ENCODE measurements at places on chromosomes 16 and 17.

DNA sequence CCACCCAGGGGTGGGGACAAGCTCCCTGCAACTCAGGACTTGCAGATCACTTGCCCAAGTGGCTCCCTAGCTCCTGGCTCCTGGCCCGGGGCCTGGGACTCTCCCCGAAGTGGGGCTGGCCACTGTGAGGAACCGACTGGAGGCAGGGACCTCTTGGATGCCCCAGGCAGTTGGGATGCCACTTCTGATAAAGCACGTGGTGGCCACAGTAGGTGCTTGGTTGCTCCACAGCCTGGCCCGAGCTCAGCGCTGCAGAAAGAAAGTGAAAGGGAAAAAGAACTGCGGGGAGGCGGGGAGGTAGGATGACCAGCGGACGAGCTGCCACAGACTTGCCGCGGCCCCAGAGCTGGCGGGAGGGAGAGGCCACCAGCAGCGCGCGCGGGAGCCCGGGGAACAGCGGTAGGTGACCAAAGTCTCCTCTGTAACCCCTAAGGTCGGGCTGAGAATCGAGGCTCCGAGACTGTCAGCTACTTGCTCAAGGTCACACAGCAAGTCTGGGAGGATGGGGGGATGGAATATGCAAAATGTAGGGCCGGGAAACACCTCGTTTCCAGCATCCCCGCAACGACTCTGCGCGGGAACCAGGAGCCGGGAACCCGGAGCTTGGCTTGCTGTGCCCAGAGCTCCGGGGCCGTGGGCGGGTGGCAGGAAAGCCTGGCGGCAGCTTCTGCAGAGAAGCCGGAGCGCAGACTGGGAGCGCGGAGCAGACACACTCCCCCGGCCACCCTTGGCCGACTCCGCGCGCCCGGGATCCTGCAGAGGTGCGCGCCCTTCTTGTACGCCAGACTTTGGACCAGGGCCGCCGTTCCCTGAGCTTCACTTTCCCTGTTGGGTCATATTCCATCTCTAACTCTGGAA, 1.9 kb downstream of the CIITA start:
- DNase-seq = peak; percentile 20

- DNase-seq = peak; percentile 76
These were observed 72.0 kb upstream of the CHMP6 start for GRCh38 chr17:80919331-80920311.

- peak; percentile 47 for DNase-seq
These were observed 34.5 kb downstream of the TUBD1 start for GRCh38 chr17:59858167-59858816.

- DNase-seq = no peak
These were observed 461.8 kb upstream of the SOX9 start for GRCh38 chr17:71658996-71659395.

DNA sequence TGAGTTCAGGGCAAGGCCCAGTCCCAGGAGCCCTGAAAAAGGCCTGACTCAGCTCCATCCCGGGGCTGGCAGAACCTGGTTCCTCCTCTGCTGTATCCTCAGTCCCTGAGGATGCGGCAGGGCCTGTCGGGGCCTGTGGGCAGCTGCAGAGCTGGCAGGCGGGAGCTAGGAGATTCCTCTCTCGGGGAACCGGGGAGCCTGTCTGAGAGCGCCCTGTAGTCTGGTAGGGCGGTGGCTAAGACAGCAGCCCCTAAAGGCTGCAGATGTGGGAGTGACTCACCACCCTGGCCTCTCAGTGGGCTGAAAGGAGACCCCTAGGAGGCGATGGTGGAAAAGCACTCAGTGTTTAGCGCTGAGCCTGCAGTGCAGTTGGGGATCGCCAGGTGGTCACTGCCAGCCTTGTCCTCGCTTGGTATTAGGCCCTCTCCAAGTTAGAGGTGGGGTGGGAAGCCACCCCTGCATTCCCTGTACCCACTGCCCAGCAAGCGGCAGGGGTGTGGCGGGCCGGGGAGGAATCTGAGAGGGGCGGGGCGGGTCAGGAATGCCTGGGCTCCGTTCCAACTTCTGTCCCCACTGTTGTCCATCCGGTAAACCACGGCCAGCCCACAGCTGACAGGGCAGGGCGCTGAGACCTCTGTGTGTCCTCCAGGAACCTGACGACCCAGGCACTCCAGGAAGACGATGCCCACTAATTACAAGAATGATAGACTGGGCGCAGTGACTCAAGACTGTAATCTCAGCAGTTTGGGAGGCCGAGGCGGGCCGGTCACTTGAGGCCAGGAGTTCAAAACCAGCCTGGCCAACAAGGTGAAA, 29.5 kb upstream of the CDH1 start:
- DNase-seq = peak; percentile 67

DNA sequence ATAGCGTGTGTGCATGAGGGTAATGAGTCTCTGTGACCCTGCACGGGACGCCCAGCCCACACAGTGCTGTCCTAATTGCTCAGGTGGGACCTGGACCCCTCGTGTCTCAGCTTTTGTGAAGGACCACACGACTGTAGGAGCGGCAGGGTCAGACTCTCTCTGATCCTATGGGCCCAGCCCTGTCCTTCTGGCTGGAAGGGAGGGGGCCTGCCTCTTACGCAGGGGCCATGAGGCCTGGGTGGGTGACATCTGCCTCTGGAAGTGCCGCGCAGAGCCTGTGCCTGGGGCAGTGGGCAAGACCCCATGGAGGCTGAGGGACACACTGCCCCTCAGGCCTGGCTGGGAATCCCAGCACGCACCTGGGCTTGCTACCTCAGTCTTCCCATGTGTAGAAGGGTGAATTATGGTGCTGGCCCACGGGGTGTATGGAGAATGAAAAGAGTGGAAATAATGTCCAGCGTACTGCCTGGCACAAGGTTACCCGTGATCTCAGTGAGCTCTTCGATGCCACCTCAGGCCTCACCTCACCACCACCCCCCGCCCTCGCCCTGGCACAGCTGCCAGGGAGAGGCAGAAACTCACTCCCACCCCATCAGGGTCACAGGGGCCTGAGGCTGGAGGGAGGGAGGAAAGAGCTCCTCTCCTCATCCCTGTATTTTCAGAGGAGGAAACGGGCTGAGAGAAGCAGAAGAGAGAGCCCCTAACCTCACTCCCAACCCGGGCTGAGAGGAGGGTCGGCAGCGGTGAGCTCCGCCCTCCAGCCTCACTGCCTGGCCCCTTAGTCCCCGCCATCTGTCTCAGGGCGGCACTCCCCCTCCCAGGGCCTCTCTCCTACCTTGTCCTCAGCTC, 27.1 kb upstream of the DBNDD1 start:
- DNase-seq = no peak

DNA sequence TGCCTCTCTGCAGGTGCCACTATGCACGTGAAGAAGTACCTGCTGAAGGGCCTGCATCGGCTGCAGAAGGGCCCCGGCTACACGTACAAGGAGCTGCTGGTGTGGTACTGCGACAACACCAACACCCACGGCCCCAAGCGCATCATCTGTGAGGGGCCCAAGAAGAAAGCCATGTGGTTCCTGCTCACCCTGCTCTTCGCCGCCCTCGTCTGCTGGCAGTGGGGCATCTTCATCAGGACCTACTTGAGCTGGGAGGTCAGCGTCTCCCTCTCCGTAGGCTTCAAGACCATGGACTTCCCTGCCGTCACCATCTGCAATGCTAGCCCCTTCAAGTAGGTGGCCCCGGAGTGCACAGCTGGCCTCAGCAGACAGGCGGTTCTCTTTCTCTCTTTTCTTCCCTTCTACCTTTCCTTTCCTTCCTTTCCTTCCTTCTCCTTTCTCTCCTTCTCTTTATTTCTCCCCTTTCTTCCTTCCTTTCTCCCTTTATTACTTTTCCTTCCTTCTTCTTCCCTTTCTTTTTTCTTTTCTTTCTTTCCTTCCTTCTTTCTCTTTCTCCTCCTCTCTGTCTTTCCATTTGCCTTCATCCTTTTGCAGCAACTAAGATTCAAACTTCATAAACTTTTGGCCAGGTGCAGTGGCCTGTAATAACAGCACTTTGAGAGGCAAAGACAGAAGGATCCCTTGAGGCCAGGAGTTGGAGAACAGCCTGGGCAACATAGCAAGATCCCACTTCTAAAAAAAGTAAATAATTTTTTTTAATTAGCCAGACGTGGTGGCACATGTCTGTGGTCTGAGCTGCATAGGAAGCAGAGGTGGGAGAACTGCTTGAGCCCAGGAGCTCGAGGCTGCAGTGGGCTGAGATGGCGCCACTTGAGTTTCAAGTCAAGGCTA, 46.7 kb downstream of the SCNN1B start:
- DNase-seq = no peak

- no peak for DNase-seq
These were observed 76.4 kb downstream of the SMG6 start for GRCh38 chr17:2227025-2227699.

DNA sequence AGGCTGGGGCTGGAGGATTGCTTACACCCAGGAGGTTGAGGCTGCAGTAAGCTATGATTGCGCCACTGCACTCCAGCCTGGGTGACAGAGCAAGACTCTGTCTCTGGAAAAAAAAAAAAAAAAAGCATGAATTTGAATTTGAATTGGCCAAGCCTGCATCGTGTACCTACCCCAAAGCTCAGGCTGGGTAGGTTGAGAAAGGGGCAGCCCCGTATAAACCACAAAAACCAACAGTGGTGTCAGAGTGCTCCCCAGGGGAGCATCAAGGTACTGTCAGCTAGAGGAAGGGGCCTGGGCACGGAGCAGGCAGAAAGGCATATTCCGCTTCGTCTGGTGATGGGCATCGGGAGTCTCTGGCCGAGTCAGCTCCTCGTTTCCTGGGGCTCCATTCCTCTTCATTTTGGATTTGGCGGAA, 40.9 kb downstream of the RAP1GAP2 start:
- DNase-seq = no peak

DNA sequence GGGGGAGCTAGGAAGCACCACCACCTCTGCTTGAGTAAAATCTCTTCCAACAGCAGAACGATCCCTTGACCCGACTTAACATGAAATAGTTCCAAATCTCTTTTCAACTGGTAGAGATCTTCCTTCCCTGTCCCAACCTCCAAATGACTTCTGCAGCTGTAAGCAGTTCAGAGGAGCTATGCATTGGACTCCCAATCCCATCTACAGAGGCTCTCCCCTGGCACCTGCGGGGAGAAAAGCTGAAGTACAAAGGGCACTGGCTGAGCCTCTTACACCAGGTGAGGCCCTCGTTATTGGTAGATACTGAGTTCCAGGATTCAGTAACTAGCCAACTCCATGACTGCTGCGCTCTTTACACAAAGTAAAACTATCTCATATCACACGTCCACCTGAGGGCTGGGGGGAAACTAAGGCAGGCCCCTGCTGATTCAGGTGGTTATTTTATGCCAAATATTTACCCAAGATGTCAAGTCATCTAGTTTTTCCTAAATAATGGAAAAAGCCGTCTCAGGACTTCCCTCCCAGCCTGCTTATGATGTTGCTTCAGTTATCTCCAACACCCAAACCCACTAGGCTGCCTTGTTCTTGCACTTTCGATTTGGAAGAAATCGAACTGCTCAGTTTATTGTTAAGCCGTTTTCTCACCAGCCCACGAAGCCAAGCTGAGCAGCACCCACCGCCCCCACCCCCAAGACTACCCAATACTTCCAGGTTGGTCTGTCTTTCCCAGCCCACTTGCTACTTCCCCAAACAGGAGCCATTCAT, 3.2 kb downstream of the ACTG1 start:
- no peak for DNase-seq

- DNase-seq = no peak
These were observed at the start of gene CLDN9 for GRCh38 chr16:3012828-3013420. TSS of gene CLDN9 (plus strand) at chr16:3012923. CDS start at chr16:3013363, 440 bp downstream.

GRCh38 chr16:13553453-13553985, 366.4 kb upstream of the ERCC4 start:
- no peak for DNase-seq

DNA sequence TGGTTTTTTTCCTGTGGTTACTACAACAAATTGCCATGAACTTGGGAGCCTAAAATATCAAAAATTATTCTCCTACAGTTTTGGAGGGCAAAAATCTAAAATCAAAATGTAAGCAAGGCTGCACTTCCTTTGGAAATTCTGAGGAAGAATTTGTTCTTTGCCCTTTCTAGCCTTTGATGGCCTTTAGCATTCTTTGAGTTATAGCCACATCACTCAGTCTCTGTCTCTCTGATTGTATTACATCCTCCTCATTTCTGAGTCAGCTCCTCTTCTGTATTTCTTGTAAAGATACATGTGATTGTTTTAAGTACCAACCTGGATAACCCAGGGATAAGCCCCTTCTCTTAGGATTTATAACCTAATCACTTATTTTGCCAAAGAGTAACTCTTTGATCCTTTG, 282.0 kb downstream of the BCAS3 start:
- DNase-seq = no peak

DNA sequence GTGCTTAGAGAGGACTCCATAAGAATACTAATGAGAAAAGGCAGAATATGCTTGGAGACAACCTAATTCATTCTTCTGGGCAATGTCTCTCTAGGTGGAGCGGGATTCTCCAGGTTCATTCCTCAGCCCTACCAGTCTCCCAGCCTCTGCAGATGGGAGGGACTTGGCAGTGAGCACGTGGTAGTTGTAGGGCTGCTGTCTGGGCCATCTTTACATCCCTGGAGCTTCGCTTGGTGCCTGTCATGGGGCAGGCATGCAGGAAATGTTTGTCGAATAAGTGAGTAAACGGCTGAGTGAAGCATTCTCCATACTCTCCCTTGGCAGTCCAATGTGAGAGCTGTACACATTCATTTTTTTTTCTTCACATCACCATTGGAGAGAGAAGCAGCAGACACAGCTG, 387.5 kb downstream of the UTP18 start:
- peak; percentile 24 for DNase-seq

DNA sequence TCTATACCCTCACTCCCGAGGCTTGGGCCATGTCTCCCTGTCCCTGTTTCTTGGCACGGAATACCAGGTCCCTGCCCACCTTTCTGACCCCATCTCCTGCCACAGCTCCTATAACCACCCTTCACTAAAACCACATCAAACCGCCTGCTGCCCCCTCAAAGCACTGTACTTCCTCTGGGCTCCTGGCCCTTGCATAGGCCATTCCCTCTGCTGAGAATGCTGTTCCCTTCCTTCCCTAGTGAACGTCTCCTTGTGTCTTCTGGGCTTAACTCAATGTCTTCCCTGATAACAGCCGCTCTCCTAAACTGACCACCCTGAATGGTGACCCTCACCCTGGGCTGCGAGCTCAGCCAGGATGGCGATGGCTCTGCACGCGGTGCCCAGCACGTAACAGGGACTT, 10.7 kb downstream of the AANAT start:
- DNase-seq = no peak

DNA sequence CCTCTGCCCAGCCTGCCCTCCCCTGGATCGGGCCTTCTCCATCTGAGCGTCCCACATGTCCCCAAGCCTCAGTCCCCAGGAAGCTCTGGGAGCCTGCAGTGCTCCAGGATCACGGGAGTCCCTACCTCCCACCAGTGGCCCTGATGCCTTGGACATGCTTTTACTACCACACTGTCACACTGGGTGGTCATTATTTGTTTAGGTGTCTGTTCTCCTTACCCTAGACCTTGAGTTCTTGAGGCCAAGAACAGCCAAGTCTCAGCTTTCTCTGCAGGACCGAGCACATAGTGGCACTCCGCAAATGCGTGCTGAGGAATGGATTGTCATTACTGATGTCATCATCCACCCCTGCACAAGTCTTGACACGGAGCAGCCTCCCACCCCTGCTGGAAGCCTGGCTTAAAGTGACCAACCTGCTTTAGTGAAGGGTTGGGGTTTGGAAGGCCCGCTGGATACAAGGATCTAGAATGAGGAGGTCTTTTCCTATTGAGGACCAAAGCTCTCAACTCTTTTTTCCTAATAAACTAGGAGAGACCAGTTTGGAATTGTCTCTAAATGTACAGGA, 132.9 kb upstream of the CRHR1 start:
- no peak for DNase-seq

GRCh38 chr16:69486272-69486671, 61.9 kb downstream of the CYB5B start:
- DNase-seq = no peak

Measured in fibroblast of skin of scalp (primary cell).